ENCODE measurements at places on chromosomes 12 and 14.

DNA sequence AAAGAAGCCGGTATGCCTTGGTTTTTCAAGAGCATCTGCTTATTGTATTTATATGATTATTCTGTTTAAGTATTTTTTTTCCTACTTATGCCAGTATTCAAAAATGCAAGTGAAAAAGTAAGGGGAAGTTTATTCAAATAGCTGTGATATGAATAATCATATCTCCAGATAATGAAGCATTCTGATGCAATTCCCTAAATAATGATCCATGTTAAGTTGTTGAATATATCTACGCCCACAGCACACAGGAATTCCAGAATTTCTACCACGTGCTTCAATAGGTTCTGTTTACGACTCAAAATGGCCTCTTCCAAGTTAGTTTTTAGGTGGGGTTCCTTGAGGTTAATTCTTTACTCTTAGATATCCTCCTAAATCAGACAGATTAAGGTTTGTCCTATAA is 208.3 kb downstream of the NAV3 start:
- DNase-seq, result no peak

- no peak for DNase-seq
Measured at GRCh38 chr14:58915646-58916045, 272.8 kb upstream of the DAAM1 start.

DNA sequence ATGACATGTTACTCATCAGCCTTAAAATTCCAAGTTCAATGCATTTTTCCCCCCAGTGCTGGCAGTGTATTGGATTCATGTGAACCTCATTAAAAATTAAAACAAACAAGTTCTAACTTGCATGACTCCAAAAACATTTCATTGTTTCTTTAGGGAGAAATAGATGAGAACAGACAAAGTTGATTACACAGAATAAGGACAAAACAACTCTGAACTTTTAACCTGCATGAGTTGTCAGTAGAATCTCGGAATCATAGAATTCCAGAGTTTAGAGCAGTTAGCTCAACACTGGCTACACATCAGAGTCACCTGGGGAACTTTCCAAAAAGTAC is 127.5 kb downstream of the TMX1 start:
- no peak for DNase-seq

GRCh38 chr14:79351011-79351410 is 860.3 kb downstream of the DIO2 start:
- no peak for DNase-seq

DNA sequence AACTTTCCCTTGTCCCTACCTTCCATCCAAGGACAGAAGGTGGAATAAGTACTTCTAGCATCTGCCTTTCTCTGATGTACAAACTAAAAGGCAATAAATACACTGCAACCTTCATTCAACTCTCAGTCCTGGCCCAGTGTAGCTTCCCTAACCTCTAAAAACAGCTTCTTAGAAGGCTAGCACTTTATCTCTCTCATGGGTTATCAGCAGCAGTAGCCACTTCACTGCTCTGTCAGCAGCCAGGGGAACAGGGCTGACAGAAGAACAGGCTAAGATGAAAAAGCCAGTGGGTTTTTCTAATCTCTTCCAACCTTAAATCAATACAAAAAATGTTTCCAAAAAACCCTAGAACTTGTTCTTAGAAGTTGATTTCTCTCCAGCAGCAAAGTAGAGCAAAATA is 13.2 kb downstream of the BAZ2A start:
- DNase-seq, result no peak

Data from epithelial cell of proximal tubule (primary cell).